Inflammatory macrophage (primary cell): ENCODE measurements at places on chromosomes 1 and 21.

DNA sequence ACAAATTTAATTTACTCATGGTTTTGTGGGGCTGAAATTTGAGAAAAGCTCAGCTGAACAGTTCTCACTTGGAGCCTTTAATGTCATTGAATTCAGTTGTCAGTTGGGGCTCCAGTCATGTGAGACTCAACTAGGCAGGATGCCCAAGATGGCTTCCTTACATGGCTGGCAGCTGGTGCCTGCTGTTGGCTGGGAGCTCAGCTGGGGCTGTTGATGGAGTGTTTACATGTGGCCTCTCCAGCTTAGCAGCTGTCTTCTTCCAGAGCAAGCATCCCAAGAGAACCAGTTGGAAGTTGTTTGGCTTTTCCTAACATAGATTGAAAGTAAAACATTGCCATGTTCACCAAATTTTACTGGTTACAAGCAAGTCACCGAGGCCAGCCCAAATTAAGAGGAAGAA, 81.8 kb upstream of the KCNA3 start:
- DNase-seq, result no peak

- peak; percentile 96 for DNase-seq
Measured at GRCh38 chr1:212916481-212917133, 33.7 kb upstream of the VASH2 start.

DNA sequence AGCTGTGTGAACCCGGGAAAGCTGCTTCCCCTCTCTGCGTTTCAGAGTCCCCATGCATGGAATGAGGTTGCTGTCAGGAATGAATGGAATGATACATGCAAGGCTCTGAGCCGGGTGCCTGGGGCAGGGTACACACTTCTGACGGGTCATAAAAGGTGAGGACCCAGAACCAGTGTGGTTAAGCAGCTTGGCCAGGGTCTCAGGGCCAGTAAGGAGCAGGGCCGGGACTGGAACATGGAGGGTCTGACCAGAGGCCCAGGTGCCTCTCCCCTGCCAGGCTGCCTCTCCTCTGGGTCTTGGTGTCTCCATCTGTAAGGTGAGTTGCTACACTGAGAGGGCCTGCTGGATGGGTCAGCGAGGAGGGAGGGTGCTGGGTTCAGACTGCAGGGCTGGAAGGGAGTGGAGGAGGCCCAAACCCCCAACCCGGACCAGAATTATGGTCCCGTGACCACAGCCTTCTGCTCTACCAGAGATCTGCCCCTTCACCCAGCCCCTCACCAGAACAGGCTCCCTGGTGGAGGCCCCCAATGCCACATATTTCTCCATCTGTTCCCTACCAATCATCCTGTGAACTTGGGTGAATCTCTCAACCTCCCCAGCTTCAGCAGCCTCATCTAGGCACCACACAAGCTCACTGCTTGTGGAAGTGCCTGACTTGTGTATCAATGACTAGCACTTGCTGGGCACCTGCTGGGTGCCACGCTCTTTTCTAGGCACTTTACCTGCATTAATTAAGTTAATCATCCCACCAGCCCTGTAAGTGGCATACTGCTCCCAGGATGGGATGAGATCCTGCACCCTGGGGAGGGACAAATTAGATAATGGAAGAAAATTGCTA, 16.2 kb upstream of the LRP8 start:
- DNase-seq, result no peak

- DNase-seq, result peak; percentile 24
Measured at GRCh38 chr1:81414488-81415015, 386.2 kb upstream of the ADGRL2 start.

- DNase-seq, result no peak
Measured at GRCh38 chr21:33332143-33332542, 7.4 kb downstream of the IFNAR1 start.

DNA sequence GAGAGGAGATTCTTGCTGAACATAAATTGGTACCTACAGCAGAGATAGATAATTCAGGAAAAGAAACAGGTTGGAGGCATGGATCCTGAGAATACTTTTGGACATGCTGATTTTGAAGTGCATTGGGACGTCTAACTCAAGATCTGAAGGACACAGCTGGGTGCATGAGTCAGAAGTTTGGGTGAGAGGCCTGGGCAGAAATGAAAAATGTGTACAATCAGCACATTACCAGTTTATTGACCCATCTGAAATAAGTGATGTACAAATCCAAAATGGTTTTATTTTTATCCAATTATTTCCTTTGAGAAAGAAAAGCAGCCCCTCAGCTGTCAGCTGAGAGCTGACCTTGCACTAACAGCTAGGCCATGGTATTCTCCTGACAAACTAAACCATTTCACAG, 975.2 kb upstream of the B3GALT2 start:
- no peak for DNase-seq

GRCh38 chr1:14835725-14836124, 237.2 kb downstream of the KAZN start:
- no peak for DNase-seq

- DNase-seq, result no peak
Measured at GRCh38 chr1:82455342-82455741, 654.6 kb downstream of the ADGRL2 start.

- DNase-seq, result no peak
Measured at GRCh38 chr1:201355471-201355870, 22.0 kb downstream of the TNNT2 start.

DNA sequence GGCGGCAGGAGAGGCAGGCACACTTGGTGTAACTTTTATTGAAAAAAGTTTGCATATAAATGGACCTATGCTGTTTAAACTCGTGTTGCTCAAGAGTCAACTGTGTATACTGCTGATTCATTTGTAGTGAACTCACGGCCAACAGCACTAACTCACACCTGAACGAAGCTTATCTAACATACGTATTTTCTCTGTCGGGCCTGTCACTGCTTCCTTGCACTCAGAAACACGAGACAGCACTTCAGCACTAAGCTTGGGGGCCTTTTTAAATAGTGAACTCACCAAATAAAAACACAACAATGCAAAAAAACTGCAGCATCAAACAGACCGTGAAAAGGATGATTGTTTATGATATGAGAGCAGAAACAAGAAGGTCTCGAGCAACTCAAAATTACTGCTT, 58.9 kb upstream of the NEK2 start:
- no peak for DNase-seq

- no peak for DNase-seq
Measured at GRCh38 chr1:57404884-57405283, 19.0 kb downstream of the DAB1 start.

GRCh38 chr1:67843746-67844145, 10.5 kb upstream of the GNG12 start:
- DNase-seq, result no peak

GRCh38 chr1:163170331-163170730, 32.4 kb downstream of the RGS5 start:
- no peak for DNase-seq

DNA sequence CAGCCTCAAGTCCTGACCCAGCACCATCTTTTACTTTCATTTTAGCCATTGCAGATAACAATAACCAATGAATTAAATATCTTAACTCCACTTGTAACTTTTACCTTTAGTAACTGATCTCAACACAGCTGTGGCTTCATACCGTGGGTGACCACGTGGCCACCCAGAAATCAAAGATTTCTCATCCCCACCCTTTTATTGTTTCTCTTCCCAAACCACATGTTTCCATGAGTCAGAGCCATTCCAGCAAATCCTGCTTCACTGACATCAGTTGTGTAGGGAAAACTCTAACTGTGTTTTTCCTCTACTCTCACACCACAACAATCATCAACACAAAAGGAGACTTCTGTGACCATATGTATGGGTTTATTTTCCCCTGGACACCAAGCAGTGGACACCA, 25.1 kb upstream of the BRDT start:
- DNase-seq, result no peak

GRCh38 chr21:26116456-26117011, 54.0 kb downstream of the APP start:
- DNase-seq, result no peak

DNA sequence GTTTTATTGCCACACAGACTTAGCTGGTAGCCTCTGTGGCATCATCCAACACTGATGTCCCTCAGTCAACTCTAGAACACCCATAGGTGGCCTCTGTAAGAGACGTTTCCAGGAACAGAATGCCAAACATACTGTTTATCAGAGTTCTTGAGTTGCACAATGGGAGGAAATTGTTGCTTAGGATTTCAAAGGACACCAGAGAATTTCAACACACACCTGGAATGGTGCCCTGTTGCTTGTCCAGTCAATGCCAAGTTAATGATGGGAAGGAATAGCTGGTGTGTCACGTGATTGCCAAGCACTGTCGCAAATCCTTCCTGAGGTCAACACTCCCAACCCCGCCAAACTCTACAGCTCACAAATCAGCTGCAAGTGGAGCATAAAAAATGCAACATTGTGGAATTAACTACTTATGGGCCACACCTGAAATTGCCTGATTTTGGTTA, 28.6 kb upstream of the DUSP23 start:
- DNase-seq, result no peak

DNA sequence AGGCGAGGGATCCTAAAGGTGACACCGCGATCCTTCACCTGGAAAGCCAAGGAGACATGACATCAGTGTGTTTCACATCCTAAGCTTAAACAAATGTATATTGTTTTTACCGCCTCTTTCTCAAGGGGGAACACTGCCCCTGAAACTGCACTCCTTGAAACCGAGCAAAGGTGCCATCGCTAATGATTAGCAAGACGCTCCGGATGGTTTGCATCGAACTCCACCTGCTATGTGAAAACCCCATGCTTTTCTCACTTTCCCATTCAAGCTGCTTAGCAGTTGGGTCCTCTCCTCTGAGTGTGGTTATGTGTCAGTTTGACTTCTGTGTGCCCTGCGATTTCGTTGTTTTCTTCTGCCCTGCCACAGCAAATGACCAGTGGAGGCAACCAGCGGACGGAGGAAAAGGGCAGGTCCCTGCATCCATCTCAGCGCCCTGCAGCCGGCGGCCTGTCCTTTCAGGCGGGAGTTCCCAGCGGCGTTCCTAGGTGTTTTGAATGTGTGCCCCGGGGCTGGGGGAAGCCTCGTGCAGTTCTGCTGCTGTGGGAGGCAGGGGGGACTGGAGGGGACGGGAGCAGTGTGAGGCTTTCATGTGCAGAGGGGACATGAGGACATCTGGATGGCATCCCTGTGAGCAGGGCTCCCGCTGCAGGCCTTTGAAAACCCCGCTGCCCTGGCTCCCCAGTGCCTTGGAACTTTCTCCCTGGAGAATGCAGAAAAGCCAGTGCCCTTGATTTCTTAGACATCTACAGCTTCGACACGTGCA, 16.1 kb downstream of the ZBTB18 start:
- DNase-seq, result no peak

DNA sequence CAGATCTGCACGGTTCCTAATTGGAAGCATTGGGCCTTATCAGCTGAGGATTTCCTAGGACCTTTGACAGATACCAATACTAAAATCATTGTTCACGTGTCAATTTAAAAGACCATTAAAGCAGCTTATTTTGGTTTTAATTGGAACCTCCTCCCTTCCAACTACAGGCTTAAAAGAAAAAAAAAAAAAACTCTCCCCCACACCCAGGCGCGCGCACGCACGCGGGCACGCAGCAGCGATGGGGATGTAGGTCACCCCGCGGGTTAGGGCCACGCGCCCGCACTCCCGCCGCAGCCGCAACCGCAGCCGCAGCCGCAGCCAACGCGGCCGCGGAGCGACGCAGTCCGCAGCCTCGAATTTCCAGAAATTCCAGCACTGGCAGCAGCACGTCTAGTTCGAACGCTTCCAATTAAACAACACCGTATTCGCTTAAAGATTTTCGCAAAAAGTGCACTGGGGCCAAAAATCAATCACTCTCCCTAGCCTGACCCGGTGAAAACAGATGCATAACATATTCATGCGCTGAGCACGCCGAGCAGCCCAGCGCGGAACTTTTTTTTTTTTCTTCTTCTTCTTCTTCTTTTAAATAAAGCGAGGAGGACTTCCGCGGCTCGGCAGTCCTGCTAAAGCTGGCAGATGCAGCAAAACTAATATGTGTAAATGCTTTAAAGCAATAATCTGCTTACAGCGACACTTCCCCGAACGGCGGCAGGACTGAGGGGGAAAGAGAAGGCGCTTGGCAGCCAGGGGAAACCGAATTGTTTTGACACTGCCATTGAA, 13.3 kb upstream of the BARHL2 start:
- peak; percentile 16 for DNase-seq

- DNase-seq, result peak; percentile 13
Measured at GRCh38 chr1:13813398-13814012, 113.5 kb downstream of the PRDM2 start.

DNA sequence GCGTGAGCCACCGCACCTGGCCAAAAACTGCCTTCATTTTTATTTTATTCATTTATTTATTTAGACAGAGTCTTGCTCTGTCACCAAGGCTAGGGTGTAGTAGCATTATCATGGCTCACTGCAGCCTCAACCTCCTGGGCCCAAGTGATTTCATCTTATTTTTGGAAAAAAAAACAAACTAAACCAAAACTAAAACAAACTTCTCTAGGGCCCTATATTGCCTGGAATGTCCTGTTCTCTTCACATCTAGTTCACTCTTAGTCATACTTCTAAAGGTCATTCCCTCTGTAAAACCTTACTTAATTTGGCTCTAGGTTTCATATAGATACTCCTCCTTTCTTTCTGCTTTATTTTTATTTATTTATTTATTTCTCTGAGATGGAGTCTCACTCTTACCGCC, 15.6 kb downstream of the RPS27 start:
- DNase-seq, result no peak

DNA sequence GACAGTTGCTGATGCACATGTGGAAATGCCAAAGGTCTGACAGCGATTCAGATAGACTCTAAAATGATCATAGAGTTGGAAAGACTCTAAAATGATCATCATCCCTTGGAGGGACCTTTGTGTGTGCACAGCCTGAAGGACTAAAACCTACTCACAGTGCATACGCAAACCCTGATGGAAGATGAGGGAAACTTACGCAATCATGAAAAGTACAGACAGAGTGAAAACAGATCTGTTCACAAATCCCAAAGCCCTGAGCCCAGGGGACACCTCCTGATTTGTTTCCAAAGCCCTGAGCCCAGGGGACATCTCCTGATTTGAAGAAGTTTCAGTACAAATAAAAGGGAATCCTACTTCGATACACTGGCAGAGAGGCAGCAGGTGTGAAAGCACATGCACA, 79.3 kb upstream of the PROX1 start:
- no peak for DNase-seq

DNA sequence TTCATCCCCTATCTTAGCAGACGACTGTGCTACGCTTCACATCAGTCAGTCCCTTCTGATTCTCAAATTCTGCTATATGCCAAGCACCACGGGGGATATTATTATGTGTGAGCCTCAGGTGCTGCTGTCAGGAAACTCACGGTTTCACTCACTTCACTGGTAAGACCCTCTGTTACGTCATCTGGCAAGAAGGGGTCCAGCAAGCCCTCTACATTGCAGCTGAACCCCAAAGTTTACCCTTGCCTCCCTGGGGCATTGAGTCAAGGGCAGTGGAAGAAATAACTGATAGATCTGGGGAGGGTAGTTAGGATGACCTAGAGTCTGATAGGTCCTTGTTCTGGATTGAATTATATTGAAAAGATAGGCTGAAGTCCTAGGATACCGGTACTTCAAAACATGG, 237.4 kb downstream of the RRAGC start:
- no peak for DNase-seq
